ENCODE measurements at places on chromosomes 2 and 18.

DNA sequence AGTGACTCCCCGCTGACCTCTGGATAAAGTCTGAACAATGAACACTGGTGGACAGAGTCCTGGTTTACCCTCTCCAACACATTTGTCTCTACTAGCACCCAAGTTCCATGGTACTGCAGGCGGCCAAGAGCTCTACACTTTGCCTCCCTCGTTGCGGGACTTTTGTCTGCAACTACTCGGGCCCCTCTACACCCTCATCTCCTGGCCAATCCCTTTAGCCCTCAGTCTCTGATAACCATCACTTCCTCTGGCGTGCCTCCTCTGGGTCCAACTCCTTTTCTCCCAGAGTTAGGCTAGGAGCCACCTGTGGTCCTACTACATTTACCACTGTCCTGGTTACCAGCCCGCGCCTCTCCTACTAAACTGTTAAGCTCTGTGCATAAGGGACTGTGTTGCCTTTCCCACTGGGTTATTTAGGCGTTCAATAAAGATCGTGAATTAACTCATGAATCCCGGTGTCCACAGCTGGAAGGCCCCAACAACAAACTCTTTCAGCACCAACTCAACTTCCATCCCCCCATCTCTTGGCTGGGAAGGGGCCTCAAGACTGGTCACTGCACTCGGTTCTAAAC, 757 bp downstream of the HDHD2 start:
- no peak for DNase-seq

DNA sequence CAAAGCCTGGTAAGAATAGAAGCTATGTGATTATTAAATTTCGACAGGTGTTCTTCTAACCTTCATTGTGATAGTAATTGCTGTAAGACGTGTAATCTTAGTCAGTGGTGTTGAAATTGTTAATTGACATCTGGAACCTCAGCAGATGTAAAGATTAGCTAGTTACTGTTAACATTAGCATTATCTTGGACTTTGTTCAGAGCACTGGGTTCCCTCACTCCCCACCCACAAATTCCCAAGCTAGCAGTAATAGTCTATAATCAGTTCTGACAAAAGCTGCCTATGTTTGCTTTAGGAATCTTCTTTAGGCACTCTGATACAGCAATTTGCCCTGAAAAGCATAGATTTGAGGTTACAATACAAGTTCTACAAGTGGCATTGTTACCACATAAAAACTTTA, 233.7 kb downstream of the EN1 start:
- DNase-seq: no peak

GRCh38 chr2:54770211-54770610, 46.7 kb downstream of the EML6 start:
- DNase-seq: no peak

- no peak for DNase-seq
Measured at GRCh38 chr2:24875901-24876300, 44.1 kb downstream of the ADCY3 start.

- no peak for DNase-seq
Measured at GRCh38 chr18:32249147-32249929, 59.5 kb downstream of the MEP1B start.

- no peak for DNase-seq
Measured at GRCh38 chr18:5058768-5059695, 138.0 kb downstream of the AKAIN1 start.

GRCh38 chr2:98341241-98341640, 5.0 kb upstream of the CNGA3 start:
- no peak for DNase-seq

DNA sequence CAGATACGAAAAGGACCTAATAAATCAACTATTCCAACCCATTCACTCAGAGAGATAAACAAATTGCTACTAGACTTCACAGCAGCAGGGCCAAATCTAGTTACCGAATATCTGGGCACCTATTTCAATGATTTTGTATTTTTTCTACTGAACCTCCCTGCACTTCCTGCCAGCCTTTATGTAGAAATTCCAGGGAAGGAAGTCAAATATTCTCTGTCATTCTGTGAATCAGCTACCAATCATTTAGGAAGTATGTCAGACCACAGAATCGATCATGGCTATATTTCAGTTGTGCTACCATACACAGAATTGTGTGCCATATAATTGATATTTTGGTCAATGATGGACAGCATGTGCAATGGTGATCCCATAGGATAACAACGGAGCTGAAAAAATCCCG, 109.6 kb upstream of the SPOPL start:
- no peak for DNase-seq

- DNase-seq: no peak
Measured at GRCh38 chr2:59084326-59084725, 843.2 kb upstream of the FANCL start.

- DNase-seq: no peak
Measured at GRCh38 chr18:8615397-8616027, 6.3 kb downstream of the RAB12 start.

DNA sequence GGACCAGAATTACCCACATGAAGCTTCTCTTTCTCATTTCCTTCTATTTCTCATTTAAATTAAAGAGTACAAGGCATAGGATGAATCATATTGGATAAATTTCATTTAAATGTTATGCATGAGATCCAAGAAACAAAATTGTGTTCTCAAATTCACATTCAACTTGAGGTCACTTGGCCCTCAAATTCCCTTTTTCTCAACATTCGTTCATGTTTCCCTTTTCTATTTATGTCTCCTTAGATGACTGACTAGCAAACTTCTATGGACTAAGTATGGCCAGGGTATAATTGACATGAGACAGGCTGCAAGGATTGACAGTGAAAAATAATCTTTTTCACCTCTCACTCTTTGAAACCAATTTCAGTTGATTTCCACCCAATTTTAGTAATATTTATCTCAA, 4.0 kb upstream of the LDLRAD4 start:
- no peak for DNase-seq

- no peak for DNase-seq
Measured at GRCh38 chr2:104432401-104432800, 421.5 kb upstream of the POU3F3 start.

DNA sequence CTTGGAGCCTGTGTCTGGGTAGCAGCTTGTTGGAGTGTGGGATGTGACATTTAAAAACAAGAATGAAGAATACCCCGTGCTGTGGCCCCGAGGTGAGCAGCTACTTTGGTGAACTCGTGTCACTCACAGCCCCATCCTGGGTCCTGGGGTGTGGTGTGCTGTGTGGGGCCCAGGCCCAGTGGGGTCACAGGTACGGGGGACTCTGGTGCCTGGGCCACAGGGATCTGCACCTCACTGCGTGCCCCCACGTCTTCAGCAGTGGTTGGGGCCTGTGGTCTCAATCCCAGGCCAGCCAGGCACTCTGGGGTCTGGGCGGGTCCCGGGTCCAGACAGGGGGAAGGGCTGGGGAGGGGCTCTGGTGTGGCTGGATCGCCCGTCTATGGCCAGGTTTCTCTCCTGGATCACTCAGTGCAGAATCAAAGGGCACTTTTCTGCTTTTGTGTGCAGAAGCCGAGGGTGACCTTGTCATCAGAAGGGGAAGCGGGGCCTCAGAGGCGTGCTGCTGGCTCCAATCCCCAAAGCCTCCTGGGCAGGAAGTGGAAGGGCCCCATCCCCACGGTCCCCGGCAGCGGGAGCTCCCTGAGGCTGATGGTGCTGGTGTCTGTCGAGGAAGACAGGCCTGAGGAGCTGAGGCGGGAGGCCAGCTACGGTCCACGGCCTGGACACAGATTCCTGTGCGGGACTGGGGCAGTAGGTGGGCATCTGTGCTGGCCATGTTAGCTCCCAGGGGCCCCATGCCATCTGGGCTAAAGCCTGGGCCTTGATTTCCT, 1.4 kb downstream of the GPR35 start:
- DNase-seq: no peak

GRCh38 chr2:152420936-152421335, 86.0 kb downstream of the FMNL2 start:
- no peak for DNase-seq

DNA sequence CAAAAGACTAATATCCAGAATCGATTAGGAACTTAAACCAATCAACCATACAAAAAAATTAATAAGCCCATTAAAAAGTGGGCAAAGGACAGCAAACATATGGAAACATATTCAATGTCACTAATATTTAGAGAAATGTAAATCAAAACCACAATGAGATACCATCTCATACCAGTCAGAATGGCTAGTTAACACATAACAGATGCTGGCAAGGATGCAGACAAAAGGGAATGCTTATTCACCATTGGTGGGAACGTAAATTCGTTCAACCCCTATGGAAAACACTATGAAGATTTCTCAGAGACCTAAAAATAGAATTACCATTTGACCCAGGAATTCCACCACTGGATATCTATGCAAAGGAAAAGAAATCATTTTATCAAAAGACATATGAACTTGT, 468.2 kb upstream of the ST6GAL2 start:
- no peak for DNase-seq

GRCh38 chr2:33144243-33144642, 197.5 kb downstream of the LTBP1 start:
- no peak for DNase-seq

DNA sequence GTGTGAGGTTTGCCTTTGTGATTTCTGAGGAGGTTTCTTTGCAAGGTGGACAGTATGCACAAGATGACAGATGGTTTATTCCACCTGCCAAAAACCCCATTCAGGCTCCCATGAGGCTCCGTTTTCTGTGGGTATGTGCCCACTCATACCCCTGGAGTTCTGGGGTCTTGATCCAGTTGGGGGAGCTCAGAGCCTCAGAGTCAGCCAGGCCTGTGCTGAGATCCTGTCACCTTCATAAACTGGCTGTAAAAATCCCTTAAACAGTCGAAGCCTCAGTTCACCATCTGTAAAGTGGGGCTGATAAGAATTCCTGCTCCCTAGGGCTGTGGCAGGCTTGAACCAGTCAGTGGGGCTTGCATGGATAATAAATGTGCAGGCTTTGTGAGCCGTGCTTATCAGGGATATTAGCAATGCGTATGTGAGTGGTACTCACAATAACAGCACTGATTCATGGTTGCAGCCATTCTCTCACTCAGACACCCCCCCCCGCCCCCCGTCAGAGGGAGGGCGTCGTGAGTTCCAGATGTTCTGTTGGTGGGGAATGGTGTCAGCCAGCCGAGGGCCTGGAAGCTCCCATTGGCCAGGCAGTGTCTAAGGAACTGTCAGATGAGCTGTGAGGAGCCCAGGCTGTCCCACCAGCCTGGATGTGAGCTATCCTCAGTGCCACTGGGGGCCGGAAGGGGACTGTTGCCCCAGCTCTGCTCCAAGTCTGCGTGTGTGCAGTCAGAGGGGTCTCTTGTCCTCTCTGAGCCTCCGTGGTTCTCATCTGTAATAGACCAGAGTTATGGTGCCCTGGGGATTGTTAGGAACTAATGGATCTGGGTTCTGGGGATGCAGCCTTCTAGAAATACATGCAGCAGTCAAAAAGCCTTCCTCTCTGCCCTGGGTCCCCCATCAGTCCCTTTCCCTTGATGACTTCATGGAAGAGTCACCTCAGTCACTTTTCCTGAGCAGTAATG, 51.7 kb downstream of the KCNIP3 start:
- DNase-seq: no peak

DNA sequence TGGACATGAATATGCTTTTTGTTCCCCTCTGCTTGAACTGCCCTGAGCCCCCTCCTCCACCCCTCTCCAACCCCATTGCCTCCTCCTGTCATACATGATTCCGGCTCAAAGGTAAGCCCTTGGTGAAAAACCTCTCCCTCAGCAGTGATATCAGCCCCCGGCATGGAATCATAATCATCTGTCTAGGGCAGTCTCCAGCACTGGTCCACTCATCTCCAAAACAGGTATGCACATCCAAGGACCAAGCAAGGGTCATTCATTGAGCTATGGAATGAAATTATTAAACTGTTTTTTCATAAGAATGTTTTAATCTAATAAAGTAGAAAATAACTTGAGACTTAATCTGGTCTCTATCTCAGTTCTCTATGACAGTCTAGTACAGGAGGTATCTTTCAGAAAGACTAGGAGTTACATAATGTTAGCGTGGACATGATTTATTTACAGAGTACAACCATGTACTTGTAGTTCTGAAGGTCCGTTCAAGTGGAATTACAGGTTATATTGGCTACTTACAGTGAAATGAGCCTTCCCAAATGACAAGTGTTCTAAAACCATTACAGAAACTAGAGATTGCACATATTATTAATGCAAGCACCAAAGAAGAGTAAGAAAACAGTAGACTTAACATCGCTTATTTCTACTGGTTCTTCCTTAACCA, 75.2 kb downstream of the ACVR1 start:
- no peak for DNase-seq

DNA sequence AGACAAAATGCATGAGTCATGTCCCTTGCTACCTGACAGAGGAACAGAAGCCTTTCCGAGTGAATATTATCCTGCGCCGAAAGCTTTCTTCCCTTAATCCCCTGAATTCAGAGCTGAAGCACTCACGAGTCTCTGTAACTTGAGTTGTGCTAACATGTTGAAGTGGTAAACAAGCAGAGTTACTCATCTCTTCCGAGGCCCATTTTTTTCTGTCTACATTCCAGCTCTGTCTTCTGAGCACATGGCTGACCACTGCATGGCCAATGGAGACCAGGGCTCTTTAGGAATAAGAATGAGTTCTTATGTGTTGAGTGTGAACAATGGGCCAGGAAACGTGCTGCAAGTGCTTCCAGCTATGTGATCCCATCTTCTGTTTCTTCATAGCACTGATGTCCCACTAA, 73.1 kb upstream of the PID1 start:
- DNase-seq: no peak

- no peak for DNase-seq
Measured at GRCh38 chr18:63119647-63120046, 199.9 kb downstream of the BCL2 start.

DNA sequence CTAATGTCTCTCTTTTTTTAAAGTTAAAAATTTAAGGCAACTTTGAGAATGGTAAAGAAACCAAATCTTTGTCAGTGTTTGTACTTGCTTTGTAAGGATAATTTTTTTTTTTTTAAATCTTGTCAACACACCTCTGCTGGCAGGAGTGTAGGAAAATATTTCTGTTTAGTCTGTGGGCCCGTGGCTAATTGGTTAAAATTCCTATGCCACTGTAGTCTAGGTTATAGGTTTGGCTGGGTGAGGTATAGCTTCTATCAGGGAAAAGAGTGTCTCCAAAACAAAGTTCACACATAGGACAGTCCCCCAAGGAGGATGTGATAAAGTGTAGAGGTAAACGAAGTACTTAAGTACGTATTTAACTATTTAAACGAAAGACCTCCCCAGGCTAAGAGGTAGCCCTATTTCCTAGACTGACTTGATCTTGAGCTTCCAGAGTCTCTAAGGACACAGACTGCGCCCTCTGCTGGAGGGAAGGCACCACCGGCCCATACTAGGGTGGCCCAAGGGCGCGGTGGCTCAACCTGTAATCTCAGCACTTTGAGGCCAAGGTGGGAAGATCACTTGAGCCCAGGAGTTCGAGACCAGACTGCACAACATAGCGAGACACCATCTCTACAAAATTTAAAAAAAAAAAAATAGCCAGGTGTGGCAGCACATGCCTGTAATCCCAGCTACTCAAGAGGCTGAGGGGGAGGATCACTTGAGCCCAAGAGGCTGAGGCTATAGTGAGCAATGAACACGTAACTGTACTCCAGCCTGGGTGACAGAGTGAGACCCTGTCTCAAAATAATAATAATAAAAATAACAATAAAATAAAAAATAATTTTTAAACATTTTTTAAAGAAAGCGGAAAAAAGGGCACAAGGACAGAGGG, 8.9 kb downstream of the TEX44 start:
- DNase-seq: peak; percentile 83

- no peak for DNase-seq
Measured at GRCh38 chr2:208608122-208608835, 201.7 kb downstream of the PTH2R start.

GRCh38 chr2:240435948-240436682, 652 bp downstream of the GPC1 start:
- no peak for DNase-seq
